Prostate gland (tissue), 2 donors: ENCODE measurements at places on chromosomes 11 and 22. TPM values are rescaled to one million over a fixed set of nuclear protein-coding genes. Genes with fewer than 3 reads are reported as not detected.

DNA sequence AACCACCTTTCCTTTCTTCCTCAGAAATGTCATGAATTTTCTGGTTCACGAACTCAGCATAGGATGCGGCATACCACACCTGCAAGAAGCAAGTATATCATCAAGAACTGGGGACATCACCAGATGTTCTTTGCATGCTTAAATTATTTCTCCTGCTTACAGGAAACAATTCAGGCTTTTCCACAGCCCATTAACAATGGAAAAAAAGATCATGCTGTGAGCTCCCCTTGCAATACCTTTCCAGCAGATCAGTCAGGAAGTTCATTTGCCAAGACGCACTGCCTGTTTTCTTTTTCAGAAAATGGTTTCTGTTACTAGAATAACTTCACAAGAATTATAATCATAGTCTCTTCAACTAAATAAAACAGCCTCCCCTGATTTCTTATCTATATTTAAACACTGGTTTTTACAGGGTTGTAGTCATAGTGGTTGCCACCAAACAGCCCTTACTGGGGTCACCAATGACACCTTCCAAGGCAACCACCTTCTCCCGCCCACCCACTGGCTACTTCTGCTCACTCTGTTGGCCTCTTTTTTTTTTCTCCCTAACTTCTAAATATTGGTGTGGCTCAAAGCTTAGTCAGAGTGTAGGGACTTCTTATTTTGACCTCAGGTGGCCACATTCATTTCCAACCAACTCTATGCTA lies 42.3 kb upstream of the NFRKB start:
- H3K4me3 ChIP-seq: no peak overlapping the region
- DNase-seq: no peak
- H3K27me3 ChIP-seq: no peaks in the 10 kb centered on the region
- no peaks in the 10 kb centered on the region for H3K4me1 ChIP-seq
- H3K27ac ChIP-seq: no peak overlapping the region

- no peak overlapping the region for H3K27ac ChIP-seq
- no peak for DNase-seq
- no peak overlapping the region for H3K4me3 ChIP-seq
- no peaks in the 10 kb centered on the region for H3K36me3 ChIP-seq
Measured at GRCh38 chr11:118892514-118892913, 8.8 kb downstream of the CXCR5 start.

GRCh38 chr11:10686311-10686710 lies 7.2 kb downstream of the IRAG1 start:
- no peaks in the 10 kb centered on the region for H3K4me1 ChIP-seq
- no peak overlapping the region for H3K4me3 ChIP-seq
- DNase-seq: no peak
- no peaks in the 10 kb centered on the region for H3K36me3 ChIP-seq
- H3K27me3 ChIP-seq: no peaks in the 10 kb centered on the region

Gene MMP7
- total RNA-seq: 171 TPM

Gene FAM227A
- total RNA-seq: 2.2 TPM
